Prostate gland (tissue), 2 donors: ENCODE measurements at places on chromosomes 7 and 10. TPM values are rescaled to one million over a fixed set of nuclear protein-coding genes. Genes with fewer than 3 reads are reported as not detected.

The ADCY1 gene
- 4.5 TPM for total RNA-seq

GRCh38 chr7:102061981-102062390, 224.7 kb upstream of the SH2B2 start:
- no peak for DNase-seq
- H3K4me1 ChIP-seq: no peaks in the 10 kb centered on the region

The RPEL1 gene
- total RNA-seq: not detected

The CFTR gene
- total RNA-seq: 2.9 TPM
